ENCODE measurements at places on chromosomes 7 and 10.

DNA sequence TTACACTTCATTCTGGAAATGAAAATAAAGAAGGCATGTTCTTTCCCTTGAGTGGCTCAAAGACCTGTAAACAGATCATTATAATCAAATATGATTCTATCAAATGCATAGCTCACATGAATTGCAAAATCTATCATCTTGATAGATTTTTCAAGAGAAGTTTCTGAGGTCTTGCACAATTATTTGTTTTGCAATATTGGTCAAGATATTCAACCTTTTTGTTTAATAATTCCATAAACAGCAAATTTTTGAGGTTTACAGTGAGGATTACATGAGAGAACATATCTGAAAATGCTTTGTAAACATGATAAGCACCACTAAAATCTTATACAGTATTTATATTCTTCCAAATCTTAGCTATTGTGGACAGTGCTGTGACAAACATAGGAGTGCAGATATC is 160.8 kb downstream of the HDAC9 start:
- no peak for DNase-seq

DNA sequence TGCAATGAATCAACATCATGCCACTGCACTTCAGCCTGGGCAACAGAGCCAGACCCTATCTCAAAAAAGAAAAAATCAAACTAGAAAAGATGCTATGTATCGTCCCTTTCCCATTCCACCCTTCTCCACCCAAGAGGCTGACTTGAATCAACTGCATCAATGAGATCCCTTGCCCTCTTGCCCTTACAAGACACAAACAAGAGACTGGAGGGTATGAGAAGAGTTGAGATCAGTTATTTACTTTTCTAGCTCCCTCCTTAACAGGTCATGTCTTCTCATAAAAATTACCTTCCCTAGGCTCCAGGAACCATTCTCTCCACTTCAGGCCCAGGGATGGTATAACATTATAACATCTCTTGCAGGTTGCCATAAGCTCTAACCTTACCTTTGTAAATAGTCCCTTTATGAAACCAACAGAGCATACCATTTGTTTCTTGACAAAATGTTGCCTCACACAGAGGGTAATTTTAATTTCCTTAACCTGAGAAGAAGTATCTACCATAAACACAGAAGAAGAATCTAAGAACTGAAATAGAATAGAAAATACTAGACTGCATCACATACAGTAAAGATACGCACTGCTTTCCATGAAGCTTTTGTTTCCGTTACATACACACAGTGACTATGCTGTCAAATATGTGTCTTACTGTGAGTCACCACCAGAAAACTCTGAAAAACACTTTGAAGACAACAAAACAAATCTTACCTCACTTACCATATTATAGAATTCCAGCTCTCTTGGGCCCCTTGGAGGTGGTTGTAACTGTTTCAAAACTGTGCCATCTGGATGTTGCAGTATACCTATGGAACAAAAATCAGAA is 30.5 kb downstream of the IPMK start:
- no peak for DNase-seq

DNA sequence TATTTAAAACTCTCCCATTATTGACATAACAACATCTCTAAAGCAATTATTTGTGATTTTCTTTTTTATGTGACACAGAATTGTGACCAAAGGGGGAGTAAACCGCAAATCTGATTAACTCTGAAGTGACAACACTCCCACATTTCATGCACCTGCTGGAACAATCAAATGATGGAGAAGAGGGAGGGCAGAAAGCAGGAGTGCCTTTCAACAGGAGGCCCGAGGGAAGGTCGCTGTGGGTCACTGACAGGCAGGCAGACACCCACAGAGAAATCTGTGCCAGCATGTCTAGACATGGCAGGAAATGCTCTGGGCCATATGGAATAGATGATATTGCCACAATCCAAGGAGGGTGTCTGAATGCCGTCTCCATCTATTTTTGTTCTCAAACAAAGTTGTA is 247.3 kb downstream of the DOCK4 start:
- DNase-seq, result no peak

DNA sequence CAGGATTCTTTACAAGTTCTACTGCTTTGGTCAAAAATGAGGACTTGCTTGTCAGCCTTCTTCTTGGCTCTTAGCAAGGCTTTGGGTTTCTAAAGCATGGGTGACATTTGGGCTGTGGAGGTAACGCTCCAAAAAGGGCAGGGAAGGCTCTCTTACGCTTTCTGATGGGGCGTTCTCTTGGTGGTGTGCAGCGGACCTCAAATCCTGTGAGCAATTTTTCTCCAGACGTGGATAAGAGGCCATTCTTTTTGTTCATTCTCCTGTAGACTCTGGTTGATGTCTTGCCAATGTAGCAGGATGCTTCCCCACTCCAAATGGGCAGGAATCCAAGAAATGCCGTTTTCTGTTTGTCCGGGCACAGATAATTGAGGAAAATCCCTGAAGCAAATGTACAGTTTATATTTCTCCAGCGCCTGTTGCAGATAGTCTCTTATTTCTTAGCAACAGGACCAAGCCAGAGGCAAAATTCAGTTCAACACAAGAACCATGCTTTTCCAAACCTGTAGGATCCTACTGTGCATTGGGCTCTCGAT is 138.4 kb upstream of the NFE2L3 start:
- DNase-seq, result no peak

DNA sequence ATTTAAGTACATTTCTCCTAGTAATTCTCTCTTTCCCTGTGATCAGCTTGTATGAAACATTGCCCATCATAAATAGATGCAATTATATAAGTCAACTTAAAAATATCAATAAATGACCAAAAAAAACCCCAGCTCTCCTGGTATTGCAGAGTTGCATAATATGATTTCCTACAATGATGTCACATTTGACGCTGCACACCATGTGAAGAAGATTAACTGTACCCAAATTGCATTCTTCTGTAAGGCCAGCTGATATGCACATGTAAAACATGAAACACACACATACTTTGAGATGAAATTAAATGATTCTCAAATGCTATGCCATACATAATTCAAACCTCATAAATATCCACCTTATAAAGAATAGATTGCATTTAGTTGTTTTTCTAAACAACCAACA is 115.5 kb downstream of the AGMO start:
- DNase-seq, result no peak

DNA sequence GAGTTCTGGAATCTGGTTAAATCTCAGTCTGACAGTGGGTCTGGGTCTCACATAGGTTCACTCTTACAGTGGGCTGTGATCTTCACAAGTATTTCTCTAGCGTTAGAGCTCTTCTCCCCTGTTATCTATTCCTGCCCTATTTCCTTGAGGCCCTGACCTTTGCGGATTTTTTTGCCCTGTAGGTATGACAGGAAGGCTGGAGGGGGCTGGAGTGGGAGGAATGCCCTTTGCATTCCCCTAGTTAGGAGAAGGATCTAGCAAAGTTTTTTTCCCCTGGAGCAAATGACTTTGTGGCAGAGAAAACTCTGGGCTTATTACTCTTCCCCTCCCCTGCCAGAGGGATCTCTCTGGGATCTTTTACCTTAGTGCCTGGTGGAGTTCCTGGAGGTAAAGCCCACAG is 49.2 kb downstream of the GALNT11 start:
- DNase-seq, result no peak

DNA sequence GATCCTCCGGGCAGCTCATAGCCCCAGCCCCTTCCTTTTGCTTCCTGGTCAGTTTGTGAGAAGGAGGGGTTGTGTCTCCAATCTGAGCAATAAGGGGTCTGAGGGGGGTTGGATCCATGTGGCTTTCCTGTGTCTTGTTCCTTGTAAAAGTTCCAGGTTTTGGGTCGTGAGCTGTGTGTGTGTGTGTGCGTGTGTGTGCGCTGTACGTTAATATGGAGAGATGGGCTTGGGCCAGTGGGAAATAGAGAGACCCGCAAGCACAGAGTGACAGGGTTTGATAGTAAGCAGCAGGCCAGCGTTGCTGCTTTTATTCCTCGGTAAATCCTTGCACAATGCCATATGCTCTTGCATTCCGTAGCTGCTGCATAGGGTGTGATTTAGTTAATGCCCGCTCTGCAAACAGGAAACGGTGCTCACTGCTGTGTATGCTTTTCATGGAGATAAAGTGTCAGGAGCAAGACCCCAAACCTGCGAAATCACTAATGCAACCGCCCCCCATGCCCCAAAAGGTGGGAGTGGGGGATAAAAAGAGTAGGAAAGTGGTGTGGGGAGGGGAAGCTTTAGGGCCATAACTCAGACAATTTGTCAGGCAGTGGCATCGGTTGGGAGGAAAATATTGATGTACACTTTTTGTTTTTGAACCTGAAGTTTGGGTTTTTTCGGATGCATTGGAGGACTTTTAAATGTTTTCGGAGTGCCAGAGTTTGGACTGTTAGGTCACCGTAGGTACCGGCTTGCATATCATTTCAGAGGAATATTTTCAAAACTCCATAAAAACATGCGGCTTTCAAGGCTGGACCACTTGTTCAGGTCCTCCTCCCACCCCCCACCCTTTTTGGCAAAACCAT is 108.7 kb downstream of the TCF7L2 start:
- no peak for DNase-seq

DNA sequence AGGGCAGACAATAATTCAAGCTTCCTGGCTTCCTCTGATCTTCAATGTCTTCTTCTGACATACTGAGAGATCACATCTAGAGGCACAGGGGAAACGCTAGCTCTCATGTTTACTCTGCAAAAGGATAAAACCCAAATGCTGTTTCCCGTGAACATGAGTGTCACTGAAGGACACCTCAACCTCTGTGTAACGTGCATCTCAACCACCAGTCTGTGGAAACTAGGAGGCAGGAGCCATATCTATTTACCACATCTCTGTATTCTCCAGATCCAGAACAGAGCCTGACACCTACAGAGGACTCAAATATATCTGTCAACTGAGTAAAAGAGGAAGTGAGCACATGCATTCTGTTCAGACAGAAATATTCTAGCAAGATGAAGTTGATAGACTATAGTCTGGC is 140.3 kb upstream of the TARP start:
- DNase-seq, result no peak

DNA sequence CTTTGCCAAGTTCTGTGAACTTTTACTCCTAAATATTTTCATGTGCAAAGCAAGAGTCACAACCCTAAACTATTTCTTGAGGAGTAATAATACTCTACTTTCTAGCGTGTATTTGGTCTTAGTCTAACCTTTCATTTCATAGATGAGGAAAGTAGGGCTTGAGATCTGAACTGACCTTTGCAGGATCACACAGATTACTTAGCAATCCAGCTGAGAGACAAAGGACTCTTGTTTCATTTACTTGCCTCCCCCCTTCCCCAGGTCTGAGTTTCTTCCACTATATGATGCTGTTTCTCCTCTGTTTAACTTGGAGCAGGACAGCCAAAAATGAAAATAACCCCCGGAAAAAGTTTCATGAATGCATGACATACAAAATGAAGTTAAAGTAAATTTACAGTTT is 75.3 kb upstream of the PTN start:
- DNase-seq, result no peak

DNA sequence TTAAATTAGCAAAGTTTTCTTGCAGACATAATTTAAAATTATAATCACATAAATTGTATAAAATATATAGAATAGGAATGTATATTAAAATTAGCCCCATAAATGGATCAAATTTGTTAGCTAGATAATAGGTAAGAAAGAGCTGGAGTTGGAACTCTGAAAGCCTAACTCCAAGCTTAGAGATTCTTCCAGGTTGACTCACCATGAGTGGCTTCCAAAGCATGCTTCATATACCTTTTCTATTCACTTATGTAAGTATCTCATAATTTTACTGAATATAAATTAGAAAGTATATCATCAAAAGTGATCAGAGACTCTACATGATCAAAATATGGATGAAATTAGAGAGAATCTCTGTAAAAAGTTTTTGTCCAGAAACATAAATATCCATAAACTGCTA is 320.7 kb upstream of the MAGI2 start:
- no peak for DNase-seq

- DNase-seq, result no peak
These were observed 3.2 kb upstream of the IGFBP3 start for GRCh38 chr7:45924283-45924682.

DNA sequence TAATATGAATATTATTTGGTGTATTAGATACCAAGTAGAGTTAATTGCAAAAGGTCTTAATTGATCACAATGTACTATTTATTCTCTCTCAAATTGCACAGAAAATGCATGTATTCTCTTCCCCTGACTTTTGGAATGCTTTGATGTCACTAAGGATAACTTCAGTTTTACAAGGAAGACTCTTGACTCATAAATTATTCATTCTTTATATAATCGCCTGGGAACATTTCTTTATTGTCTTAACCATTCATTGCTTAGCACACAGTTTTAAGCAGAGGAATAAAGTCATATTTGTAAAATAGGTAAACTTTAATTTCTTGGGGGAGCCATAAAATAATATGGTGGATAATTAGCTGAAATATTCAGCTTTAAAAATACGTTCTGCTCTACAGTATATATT is 306.0 kb upstream of the TMEM229A start:
- DNase-seq, result no peak

GRCh38 chr7:40964610-40965009 is 738.3 kb downstream of the INHBA start:
- no peak for DNase-seq

GRCh38 chr7:113349339-113349738 is 231.0 kb upstream of the SMIM30 start:
- no peak for DNase-seq

DNA sequence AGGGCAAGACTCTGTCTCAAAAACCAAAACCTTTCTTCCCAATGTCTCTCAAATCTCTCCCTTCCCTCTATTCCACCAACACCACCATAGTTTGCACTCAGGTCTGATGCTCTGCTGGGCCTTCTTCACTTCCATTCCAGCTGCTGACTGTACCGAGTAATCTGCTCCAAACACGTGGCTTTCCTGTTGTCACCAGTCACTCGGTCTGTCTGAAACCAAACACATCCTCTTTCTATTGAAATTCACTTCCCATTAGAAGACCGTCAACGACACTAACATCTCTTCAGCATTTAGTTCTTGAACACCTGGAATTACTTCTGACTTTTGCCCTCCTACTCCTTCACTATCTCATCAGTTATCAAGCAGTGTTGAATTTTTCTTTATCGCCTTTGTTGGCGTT is 4.7 kb upstream of the NRF1 start:
- peak; percentile 71 for DNase-seq

DNA sequence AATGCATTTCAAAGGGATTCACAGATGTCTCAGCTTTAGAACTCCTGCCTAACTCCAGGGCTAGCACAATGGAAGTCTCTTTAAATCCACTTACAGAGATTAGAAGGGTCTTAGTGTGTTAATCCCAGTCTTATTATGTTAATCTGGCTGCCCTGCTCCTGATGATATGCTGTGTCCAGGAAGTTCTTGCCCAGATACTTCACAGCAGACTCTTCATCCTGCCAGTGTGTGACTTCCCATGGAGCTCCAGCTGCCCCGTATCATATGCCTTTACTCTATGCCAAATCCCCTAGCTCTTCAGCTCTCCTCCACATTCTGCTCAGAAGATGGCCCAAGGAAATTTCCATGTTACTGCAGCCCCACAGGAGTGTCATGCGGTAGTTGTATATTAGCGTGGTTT is 533.8 kb downstream of the GALNT17 start:
- no peak for DNase-seq

Data from GF-D8 (cell line).